ENCODE measurements at places on chromosomes 3 and 15. TPM values are rescaled to one million over a fixed set of nuclear protein-coding genes. Genes with fewer than 3 reads are reported as not detected.

- DNase-seq = no peak
These were observed 1.1 kb upstream of the MGLL start for GRCh38 chr3:127823426-127823857.

GRCh38 chr3:52257911-52258310 lies 12.4 kb downstream of the PPM1M start:
- no peak for DNase-seq

GRCh38 chr3:178202194-178202593 lies 334.0 kb upstream of the KCNMB2 start:
- DNase-seq = no peak

GRCh38 chr3:43727930-43728329 lies 37.2 kb downstream of the ABHD5 start:
- DNase-seq = no peak

The RETNLB gene
- total RNA-seq = not detected

GRCh38 chr3:158134363-158134762 lies 24.5 kb downstream of the RSRC1 start:
- DNase-seq = no peak

DNA sequence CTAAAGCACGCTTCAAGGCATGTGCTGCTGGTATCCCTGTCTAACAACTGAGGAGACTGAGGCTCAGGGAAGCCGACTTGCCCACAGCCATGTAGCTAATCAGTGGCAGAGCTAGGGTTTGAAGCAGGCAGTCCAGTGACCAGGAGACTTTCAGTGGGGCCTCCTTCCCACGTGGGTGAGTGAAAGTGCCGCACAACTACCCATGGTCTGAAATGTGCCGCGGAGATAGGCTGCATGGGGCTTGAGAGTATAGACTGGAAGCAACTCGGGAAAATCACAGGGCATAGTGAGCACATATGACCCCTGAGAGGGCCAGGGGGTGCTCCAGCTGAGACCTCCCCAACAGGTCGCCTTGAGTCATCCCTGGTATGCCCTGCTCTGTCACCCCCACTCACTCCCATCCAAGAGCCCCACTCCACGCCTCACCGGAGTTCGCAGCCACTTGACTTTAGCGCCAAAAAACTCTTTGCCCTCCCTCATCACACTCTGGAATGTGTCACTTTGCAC lies 19.1 kb downstream of the FAM174B start:
- DNase-seq = no peak

GRCh38 chr3:4908433-4909156 lies 70.6 kb upstream of the BHLHE40 start:
- no peak for DNase-seq

The PRR20G gene
- total RNA-seq = not detected

DNA sequence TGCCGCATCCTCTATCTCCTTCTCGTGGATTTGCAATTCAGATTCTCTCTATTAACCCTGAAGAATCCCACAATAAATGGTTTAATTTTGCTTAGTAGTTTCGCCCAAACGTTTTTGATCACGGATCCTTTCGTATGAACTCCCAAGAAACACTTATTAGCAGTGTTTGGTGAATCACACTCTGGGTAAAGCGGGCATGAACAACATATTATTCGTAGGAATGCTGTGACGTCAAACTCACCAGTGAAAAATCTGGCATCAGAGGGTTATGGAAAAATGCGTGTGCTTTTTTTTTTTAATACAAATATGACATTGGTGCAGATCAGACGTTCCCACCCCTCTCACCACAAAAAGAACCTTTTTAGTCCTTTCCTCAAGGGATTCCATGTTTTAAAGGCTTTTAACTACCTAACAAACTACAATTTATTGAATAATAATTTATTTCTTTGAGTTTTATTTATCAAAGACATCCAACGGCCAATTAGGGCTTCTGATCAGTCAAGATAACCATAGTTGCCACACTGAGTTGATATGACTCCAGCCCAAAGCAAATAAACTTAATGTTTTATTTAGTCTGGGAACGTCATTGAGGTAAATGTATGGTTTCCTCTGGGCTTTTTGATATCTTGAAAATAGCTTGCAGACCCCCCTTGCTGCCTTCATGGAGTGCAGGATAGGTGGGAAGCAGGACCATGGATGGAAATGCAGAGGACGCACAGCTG lies 45.5 kb upstream of the CGNL1 start:
- no peak for DNase-seq

DNA sequence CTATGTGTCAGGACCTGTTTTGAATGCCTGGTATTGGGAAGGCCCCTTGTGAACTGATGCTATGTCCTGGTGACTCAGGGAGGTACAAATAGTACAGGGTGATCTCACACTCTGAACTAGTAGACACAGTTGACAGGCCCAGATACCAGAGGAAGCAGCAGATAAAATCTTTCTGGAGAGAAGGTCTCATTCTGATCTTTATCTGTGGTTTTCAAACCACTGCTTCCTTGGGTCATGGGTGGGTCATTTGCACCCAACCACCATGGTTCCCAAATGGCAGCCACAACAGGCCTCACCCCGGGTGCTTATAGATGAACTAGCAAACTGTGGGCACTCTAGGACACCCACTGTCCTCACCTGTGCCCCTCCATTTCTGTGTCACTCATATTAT lies 43.4 kb downstream of the PXYLP1 start:
- DNase-seq = peak; percentile 22
